ENCODE measurements at places on chromosomes 2 and 18. TPM values are rescaled to one million over a fixed set of nuclear protein-coding genes. Genes with fewer than 3 reads are reported as not detected.

DNA sequence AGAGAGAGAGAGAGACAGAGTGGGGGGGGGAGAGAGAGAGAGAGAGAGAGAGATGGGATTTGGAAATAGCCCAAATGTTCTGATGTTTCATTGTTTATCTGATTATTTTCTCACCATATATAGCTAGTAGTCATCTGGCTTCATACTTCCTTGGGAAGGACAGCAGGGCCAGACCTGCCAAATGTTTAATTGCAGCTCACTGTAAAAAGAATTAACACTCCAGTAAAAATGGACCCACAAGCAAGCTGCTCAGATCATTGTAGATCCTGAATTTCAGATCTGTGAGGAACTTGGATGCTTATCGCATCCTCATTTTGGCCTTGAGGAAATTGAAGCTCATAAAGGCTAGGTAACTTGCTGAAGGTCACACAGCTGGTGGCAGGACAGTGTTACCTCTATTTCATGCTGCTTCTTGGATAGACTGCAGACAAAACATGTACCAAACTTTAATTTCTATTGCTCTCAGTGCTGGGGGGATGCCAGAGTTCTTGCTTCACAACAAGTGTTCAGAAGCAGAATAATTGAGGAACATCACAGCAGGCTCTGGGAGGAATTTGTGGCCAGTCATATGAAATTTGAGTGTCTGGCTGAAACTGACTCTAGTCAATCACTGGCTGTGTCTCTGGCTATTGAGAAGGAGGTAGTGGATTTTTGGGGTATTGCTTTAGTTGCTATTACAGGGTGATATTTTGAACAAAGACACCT, 223.5 kb downstream of the PIK3C3 start:
- no peak for DNase-seq

GRCh38 chr2:218896501-218897393, 16.1 kb downstream of the WNT10A start:
- peak; percentile 63 for DNase-seq

The HOXD11 gene
- total RNA-seq = not detected

GRCh38 chr2:12501469-12502158, 215.1 kb upstream of the TRIB2 start:
- DNase-seq = peak; percentile 63

DNA sequence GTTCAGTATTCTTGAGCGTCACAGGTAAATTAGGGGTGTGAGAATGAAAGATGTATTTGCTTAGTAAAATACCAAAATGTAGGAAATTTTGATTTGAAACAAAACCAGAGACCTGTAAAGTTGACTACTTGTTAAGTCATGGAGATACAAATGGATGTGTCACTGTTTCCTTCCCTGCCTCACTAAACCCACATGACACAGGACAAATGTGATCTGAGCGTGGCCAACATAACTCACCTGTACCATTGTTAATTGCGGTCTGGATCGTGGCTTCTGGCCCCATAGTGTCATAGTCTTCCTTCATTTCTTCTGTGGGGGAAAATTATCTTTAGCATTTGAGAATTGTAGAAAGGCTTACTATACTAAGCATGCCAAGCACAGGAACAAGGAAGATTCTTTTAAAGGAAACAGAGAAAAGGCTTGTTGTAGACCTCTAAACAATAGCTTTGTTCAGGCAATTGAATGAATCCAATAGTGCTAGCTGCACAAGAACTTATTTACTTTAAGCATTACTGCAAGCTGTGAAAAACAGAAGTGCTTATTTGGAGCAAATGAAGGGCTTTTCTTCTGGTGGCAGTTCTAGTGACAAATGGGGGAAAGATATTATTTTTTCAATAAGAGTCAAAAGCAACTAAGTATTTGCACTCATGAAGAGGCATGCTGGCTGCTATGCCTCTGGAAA, 95.2 kb downstream of the ZEB2 start:
- DNase-seq = no peak

The KLHL29 gene
- 6.2 TPM for total RNA-seq

- DNase-seq = no peak
Measured at GRCh38 chr2:150167711-150168110, 319.8 kb downstream of the RND3 start.

GRCh38 chr2:152094014-152094413, 4.8 kb downstream of the CACNB4 start:
- no peak for DNase-seq

- DNase-seq = no peak
Measured at GRCh38 chr18:34196256-34196655, 28.5 kb downstream of the NOL4 start.

The TUBA4B gene
- total RNA-seq = not detected

DNA sequence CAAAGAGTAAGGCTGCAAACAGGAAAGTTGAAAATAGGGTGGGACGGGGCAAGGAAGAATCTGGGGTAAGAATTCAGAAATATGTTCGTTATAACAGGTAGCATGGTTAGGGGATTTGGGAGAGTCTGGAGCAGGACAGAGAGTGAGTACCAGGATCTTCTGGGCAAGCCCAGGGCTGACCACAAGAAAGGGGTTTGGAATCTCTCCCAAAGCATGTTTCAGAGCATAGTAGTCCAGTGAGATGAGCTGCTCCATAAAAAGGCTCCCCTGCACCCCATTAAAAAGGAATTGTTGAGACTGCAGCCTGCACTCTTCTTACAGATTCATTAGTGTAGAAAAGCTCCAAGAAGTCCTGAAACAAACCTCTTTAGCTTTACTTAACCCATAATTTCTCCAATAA, 291.1 kb downstream of the MTX2 start:
- DNase-seq = no peak

The ALPG gene
- total RNA-seq = not detected

The LONRF2 gene
- not detected for total RNA-seq

- no peak for DNase-seq
Measured at GRCh38 chr18:41613003-41613609, 341.9 kb upstream of the PIK3C3 start.

The DES gene
- total RNA-seq = not detected

The CABYR gene
- total RNA-seq = 0.98 TPM

GRCh38 chr18:35174093-35174731, 66.6 kb upstream of the ZNF397 start:
- DNase-seq = no peak

DNA sequence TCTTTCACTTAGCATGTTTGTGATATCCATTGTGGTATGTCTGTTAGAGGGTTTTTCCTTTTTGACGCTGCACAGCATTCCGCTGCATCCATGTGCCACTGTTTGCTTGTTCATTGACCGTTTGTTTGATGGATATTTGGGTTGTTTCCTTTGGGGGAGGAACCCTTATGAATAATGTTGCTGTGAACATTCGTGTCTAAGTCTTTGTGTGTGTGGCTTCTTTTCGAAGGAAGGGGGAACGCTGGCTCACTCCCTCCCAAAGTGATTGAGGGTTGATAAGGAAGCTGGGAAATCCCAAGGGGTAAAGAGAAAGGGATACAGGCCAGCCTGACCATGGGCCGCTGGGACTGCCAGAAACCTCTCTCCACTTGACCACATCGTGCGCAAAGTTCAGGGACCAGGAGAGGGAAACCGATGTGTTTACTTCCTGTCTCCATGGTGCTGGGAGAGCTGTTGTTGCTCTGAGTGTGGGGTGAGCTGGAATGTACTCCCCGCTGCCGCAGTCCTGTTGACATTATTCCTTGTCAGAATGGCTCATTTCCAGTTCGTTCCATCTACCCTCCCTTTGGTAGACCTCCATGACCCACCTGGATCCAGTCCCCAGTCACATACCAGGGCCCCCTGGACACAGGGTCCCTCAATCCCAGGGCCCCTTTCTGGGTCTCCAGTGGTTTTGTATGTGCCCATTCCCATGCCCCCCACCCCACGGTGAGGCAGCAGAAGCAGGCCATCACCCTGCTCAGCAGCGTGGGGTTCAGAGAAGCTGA, 39.6 kb downstream of the HS1BP3 start:
- no peak for DNase-seq

- DNase-seq = no peak
Measured at GRCh38 chr18:59996370-59996966, 96.7 kb downstream of the PMAIP1 start.

Data from naive thymus-derived CD4-positive, alpha-beta T cell (primary cell).